CD14-positive monocyte (primary cell): ENCODE measurements at places on chromosomes 6 and 20. TPM values are rescaled to one million over a fixed set of nuclear protein-coding genes. Genes with fewer than 3 reads are reported as not detected.

GRCh38 chr20:24018796-24019195 is 30.2 kb upstream of the GGTLC1 start:
- DNase-seq: no peak

NKX2-4 gene
- polyA plus RNA-seq: not detected

CRIP3 gene
- polyA plus RNA-seq: 5.1 and 12.8 TPM in 2 replicates

- DNase-seq: no peak
Measured at GRCh38 chr6:167717867-167718266, 108.8 kb upstream of the AFDN start.

SLC12A5 gene
- not detected in 2 replicates for polyA plus RNA-seq

PCK1 gene
- polyA plus RNA-seq: not detected

- no peak for DNase-seq
Measured at GRCh38 chr6:74311431-74311830, 615.4 kb downstream of the CD109 start.

- no peak for DNase-seq
Measured at GRCh38 chr6:138250513-138251247, 32.4 kb upstream of the PBOV1 start.
